ENCODE measurements at places on chromosomes 6 and 20.

GRCh38 chr6:117956386-117956785 is 49.3 kb downstream of the SLC35F1 start:
- DNase-seq: peak; percentile 8

DNA sequence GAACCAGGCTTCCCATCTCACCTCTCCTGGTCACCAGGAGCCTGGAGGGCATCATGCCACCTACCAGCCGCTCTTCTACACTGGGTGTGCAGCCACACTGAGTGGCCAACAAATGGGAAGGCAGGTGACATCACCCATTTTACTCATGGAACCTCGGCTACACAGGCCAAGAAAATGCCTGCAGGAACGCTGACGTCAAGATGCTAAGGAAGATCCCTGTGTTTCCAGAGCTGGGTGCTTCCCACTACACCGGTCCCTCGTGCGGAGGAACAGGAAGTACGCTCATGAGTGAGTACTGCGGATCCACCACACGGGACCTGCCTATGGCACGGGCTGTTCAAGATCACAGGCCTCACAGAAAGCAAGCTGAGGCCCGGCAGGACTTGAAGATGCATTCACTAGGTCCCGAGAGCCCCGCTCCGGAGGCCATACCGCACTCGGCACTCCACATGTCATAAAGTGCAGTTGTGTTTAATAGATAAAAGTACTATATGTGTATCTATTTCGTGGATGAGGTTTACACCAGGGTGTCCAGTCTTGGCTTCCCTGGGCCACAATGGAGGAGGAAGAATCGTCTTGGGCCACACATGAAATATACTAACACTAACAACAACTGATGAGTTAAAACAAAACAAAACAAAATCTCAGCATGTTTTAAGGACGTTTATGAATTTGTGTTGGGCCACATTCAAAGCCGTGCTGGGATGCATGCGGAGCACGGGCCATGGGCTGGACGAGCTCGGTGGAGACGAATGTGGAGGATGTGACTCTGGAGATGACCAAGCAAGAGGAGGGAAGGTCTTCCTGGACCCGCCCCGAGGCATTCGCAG is 257.9 kb downstream of the THBS2 start:
- no peak for DNase-seq

DNA sequence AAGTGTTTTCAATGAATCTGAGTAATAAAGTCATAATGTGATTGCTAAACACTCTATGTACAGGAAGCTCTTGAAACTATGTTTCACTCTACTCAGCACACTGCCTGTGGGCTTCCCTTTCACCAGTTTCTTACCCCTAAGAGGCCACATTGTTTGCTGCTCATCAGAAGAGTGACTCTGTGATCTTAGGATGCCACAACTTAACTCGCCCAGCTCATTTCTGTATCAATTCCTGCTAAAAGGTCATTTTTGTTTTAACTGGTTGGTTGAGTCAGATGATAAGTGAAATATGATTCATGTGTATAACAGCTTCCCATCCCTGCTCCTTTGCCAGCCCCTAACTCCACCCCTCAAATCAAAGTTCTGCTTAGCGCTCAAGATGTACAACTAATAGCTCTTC is 9.8 kb upstream of the NDUFAF4 start:
- DNase-seq: no peak

DNA sequence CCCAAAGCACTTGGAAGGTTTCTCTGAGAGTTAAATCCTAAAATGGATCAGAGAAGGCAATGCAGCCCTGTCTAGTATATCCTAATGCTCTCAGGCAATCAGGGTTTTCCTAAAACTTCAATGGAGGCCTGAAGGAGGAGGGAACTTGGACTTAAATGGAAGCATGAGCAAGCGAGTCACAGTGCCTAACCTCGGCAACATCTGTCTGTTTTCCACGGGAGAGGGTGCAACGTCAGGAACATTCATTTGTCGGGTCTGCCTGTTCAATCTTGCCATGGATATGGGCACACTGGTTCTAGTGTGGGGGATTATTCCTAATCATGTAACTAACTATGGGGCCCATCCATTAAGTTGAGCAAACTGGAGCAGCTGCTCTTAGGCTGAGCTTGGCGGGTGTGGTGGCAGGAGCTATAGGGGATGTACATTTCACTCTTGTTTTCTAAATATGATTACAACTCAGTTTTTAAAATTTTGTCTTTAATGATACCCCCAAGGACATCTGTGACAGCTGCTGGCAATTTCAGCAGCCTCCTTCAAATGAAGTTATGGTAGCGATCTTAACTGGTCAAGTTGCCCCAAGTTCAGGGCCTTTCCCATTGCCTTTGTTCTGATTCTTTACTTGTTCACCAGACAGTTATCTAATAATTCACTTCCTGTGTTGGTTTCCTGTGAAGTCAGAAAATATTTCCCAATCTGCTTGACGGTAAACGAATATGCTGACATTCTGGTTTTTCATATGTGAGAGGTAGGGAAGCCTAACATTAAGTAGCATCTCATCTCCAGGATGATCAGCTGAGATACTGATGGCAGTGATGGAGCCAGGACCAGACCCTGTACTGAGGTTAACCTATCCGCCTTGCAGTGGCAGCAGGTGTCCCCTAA is 21.6 kb downstream of the DSE start:
- no peak for DNase-seq

GRCh38 chr6:43699564-43700186 is 12.1 kb upstream of the MRPS18A start:
- DNase-seq: no peak

- no peak for DNase-seq
Observed at GRCh38 chr6:41371992-41372831, 36.8 kb downstream of the NCR2 start.

GRCh38 chr6:106974999-106975737 is 639 bp upstream of the CD24 start:
- DNase-seq: no peak

DNA sequence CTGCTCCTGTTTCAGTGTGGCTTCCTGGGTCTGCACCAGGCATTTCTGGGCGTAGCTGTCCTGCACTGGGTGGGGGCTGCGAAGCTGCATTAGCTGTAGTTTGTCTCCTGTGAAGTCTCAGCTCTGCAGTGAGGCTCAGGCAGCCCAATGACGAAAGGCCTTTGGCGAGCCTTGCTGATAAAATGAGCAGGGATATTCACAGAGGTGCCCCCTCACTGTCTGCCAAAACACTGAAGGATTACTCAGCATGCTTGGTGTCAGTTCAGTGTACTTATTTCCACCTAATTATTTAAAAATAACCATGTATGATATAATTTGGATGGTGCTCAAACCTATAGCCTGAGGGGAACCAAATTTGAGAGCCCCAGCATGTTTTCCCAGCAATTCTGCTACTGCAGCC is 73.5 kb downstream of the ECT2L start:
- no peak for DNase-seq

GRCh38 chr20:20237093-20237959 is 130.6 kb upstream of the INSM1 start:
- no peak for DNase-seq

GRCh38 chr6:97304701-97305100 is 21.7 kb upstream of the MMS22L start:
- no peak for DNase-seq

GRCh38 chr20:58886546-58886945 is 34.0 kb downstream of the GNAS start:
- DNase-seq: no peak

All from non-pigmented ciliary epithelial cell (primary cell).